ENCODE measurements at places on chromosomes 11 and 22. TPM values are rescaled to one million over a fixed set of nuclear protein-coding genes. Genes with fewer than 3 reads are reported as not detected.

Gene OR10A2
- total RNA-seq: not detected

Gene GALR3
- not detected for total RNA-seq

Gene DDTL
- total RNA-seq: 1.2 TPM

Gene PARVG
- not detected for total RNA-seq

Gene IL17REL
- total RNA-seq: not detected

Gene APOA5
- total RNA-seq: not detected

Gene ADM2
- 3.7 TPM for total RNA-seq

Gene SHISAL1
- 0.26 TPM for total RNA-seq

Gene RASGRP2
- total RNA-seq: not detected

Gene SLC22A25
- not detected for total RNA-seq

Gene CSNK2A3
- total RNA-seq: 2.8 TPM

DNA sequence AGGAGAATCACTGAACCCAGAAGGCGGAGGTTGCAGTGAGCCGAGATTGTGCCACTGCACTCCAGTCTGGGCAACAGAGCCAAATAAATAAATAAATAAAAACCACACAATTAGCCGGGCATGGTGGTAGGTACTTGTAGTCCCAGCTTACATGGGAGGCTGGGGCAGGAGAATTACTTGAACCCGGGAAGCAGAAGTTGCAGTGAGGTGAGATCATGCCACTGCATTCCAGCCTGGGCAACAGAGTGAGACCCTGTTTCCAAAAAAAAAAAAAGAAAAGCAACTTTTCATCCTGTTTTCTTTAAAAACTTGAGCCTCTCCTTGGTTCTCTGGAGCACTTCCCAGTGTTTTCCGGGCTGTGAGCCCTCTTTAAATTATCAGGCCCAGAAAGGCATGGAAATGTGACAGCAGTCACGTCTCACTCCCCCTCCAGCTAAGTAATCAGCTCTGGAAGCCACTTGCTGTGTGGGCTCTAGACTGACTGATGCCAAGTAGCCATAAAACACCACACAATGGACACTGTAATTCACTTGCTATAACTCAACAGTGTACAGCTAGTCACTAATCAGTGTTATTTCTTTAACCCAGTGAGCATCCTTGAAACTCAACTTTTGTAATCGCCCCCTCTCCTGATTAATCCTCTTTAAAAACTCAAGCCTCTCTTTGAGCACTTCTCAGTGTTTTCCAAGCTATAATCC, 13.0 kb upstream of the MCHR1 start:
- DNase-seq: no peak

DNA sequence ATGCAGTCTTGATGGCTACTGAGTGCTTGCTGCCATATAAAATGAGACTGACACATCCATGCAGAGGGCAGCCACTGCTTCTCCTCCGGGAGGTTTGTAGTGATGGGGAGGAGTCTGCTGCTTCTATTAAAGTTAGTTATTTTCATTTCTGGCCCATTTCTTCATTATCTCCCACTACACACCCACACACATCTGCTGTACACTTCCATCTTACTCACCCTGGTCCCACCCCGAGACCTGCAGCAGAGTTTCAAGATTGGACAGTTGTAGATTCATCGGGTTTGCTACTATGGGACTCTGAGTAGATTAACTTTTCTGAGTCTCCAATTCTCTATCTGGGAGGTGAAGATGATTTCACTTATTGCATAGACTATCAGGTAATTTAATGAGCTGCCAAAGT, 176.2 kb upstream of the SNX19 start:
- DNase-seq: no peak

- no peak for DNase-seq
Measured at GRCh38 chr22:22479999-22480532, 28.5 kb downstream of the ZNF280B start.

GRCh38 chr22:28925916-28926315, 42.5 kb downstream of the ZNRF3 start:
- no peak for DNase-seq

DNA sequence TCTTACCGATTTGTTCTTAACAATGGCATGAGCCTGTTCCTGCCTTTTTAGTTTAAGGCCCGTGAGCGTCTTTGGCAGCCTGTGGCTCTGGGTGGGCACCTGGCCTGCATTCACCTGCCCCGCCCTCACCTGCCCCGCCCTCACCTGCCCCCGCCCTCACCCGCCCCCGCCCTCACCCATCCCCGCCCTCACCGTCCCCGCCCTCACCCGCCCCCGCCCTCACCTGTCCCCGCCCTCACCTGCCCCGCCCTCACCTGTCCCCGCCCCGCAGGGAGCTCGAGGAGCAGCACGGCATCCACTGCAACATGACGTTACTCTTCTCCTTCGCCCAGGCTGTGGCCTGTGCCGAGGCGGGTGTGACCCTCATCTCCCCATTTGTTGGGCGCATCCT, 14.2 kb downstream of the GATD1 start:
- DNase-seq: peak; percentile 46

DNA sequence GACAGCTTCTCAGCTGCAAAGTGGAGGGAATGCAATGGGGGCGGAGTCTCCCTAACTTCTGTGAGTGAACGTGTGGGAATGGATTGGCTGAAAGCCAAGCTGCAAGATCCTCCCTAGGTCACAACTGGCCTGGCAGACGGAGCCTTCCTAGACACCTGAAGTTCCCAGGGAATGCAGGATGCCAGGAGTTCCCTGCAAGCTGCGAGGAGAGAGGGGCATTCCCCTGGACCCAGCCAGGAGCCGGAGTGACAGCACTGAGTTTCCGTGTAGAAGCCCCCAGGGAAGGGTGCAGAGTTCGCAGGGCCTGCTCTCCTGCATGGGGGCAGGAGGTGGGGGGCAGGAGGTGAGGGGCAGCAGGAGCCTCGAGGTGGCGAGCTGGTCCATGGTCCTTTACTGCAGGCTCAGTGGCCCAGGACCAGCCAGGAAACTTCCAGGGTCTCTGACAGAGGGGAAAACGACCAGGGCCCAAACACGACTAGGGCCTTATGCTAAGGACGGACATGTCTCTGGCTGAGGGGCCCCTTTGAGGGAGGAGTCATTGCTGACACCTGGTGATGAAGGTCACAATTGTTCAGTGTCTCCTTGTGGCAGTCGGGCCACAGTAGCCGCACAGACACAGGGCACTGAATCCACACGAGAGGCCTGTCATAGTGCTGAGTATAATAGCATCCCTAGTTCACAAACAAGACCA, 141.4 kb downstream of the FBXO7 start:
- DNase-seq: no peak

- no peak for DNase-seq
Measured at GRCh38 chr22:31099841-31100761, 7.3 kb downstream of the SELENOM start.

- no peak for DNase-seq
Measured at GRCh38 chr11:7651140-7651551, 22.2 kb downstream of the CYB5R2 start.

GRCh38 chr11:72300268-72300667, 56.3 kb upstream of the PHOX2A start:
- DNase-seq: no peak

- DNase-seq: peak; percentile 29
Measured at GRCh38 chr11:42175203-42175602, 715.8 kb upstream of the LRRC4C start.

DNA sequence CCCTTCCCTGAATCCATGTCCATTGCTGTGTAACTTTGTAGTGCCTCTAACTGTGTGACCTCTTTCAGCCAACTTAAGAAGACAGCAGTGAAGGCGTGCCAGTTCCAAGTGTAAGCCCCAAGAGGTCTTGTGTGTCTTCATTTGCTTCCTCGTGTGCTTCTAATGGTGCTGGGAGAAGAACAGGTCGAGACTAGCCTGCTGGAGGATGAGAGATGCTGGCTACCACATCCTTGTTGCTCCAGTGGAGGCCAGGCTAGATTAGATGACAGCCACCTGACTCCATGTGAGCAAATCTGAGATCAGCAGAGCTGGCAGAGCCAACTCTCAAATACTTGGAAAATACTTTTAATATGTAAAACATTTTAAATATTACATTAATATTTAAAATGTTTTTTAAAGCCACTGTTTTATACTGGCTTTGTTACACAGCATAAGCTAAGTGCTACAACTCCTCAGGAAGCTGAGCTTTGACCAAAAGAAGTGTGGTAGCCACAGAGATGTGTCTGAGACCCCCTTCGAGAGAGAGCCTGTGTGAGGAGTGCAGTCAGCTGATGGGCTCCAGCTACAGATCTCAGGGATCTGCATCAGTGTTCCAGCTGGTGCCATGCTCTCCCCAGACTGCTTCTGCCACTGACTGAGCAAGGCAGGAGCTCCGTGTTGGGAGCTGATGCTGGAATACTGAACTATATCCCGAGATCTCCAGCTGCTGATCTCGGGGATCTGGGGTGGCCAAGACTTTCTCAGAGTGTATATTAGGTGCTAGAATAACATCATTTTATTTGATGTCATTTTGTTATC, 8.9 kb downstream of the KCNJ11 start:
- peak; percentile 87 for DNase-seq

GRCh38 chr11:77262803-77263202, 38.7 kb downstream of the GDPD4 start:
- no peak for DNase-seq

DNA sequence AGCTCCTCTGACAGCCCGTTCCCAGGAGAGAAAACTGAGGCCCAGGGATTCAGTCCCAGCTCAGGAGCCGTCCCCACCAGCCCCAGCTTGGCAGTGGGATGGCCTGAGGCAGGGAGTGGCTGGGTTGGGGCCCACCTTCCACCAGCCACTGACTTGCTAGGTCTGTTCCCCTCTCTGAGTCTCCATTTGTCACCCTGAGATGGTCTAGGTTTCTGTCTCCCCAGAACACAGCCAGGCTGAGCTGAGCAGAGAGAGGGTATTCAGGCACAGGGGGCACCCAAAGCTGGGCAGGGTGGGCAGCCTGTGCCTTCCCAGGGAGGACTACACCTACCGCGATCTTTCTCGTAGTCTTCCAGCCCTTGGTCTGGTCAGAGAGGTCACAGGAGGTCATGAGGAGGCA, 95.7 kb downstream of the PDE2A start:
- DNase-seq: no peak

GRCh38 chr11:18265949-18266348, at the start of gene SAA1:
Gene SAA1, plus strand, starts transcription at chr11:18266264. Its CDS starts 624 bp downstream, at chr11:18266888.
- DNase-seq: peak; percentile 74

DNA sequence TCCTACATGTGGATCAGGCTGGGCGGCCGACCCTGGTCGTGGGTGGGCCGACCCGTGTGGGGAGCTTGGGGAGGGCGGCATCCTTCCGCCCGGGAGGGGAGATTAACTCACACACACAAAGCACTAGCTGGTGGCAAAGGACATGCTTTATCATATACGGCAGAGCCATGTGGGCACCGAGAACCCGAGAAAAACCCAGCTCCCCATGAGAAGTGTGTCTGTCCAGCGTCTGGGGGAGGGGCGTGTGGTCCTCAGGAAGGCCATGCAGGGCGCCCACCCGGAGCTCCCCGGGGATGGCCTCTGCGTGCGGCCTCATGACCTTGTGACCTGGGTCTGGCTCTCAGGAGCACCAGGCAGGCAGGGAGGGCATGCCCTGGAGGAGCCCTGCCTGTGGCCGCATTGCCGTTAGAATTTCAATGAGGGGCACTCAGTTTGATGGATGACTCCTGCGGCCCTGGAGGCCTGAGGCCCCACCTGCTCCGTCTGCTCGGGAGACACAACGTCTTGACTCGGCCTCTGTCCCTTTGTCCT, 39.4 kb upstream of the TOLLIP start:
- DNase-seq: no peak

DNA sequence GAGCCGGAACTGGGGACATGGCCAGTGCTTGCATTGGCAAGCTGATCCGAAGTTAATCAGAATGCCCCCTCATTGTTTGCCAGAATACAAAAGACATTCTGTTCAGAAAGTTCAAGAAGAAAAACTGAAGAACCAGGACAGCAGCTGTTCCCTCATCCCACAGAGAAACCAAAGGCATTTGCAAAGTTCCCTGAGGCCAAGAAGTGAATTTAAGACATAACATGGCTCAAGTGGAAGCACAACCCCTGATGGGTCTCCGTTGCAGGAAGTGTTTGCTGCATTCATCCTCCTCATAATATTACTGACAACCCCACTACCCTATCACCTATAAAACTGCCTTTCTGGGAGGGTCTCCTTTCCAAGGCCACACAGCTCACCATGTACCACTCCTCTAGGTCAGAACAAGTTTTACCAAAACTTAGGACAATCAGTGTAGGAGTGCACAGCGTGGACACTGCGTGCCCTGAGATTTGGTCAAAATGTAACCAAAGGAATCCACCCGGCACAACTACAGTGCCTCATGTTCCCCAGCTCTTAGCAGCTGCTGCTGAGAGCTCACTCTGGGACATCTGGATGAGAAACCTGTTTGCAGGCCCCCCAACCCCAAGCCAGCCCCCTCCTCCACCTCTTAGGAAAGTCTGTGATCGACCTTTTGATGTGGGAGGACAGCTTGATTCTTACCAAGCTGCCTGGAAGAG, 101.6 kb upstream of the AKIP1 start:
- DNase-seq: no peak

DNA sequence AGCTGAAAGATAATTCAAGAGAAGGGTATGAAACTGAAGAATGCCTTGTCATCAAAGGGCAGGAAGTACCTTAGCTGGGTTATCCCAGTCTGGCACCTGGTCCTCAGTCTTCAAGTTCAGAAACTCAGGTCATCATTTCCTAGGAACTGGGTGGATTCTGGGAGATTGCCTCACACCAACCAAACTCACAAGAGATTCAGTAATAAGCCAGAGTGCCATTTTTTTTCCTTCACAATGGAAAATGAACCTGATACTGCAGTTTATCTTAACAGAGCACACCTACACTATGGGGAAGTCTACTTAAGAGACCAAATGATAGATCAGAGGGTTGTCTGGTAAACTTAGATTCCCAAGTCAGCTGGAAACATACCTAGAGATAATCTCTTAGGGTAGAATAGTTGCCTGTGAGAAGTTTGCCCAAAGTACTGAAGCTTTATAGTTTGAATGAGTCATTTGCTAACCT, 3.8 kb upstream of the BUD13 start:
- DNase-seq: no peak

- no peak for DNase-seq
Measured at GRCh38 chr11:120611581-120611980, 100.0 kb downstream of the GRIK4 start.

- peak; percentile 75 for DNase-seq
Measured at GRCh38 chr11:112128483-112129121, 35.3 kb downstream of the IL18 start.

GRCh38 chr22:40004836-40005235, 10.1 kb downstream of the FAM83F start:
- no peak for DNase-seq

GRCh38 chr11:83035070-83035854, 36.4 kb downstream of the RAB30 start:
- DNase-seq: peak; percentile 80

GRCh38 chr11:106568632-106569031, 449.6 kb downstream of the GUCY1A2 start:
- DNase-seq: no peak
